ENCODE measurements at places on chromosomes 5 and 9.

- DNase-seq: no peak
Measured at GRCh38 chr5:91095313-91095712, 287.8 kb downstream of the ARRDC3 start.

DNA sequence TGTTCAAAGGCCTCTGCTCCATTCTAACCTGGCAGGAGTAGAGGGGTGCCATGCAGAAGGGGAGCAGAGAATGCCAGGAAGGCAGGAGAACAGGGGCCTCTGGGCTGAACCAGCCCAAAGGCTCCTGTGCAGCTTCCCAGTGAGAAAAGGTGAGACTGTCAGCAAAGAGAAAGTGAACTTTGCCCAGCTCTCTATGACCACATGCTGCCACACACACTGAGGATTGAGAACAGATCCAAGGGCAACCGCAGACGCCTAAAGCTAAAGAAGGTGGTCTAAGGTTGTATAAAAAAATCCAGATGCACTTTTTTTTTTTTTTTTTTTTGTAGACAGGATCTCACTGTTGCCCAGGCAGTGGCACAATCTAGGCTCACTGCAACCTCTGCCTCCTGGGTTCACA, 51.4 kb downstream of the ALDH7A1 start:
- no peak for DNase-seq

GRCh38 chr9:26175264-26175663, 497.0 kb upstream of the TUSC1 start:
- no peak for DNase-seq

- DNase-seq: no peak
Measured at GRCh38 chr5:156395306-156395675, 68.3 kb downstream of the SGCD start.

GRCh38 chr5:2657151-2657550, 94.3 kb downstream of the IRX2 start:
- DNase-seq: no peak

DNA sequence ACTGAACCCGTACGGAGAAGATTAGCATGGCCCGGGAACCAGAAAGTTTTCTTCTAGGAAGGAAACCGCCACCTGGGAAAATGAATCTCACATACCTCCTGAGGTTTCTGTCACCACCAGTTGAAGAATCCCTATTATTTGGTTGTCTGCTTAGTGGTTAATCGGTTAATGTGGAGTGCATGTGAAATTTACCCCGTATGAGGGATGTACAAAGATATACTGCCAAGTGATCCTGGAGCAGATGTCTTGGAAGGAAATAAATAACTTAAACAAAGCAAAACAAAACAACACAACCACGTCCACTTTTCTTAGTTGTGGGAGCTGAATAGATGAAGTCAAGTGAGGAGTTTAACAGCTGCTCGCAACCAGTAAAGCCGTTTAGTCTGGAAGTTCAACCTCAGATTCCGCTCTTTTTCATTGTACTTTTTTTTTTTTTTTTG, 3.8 kb downstream of the DMRT2 start:
- no peak for DNase-seq

DNA sequence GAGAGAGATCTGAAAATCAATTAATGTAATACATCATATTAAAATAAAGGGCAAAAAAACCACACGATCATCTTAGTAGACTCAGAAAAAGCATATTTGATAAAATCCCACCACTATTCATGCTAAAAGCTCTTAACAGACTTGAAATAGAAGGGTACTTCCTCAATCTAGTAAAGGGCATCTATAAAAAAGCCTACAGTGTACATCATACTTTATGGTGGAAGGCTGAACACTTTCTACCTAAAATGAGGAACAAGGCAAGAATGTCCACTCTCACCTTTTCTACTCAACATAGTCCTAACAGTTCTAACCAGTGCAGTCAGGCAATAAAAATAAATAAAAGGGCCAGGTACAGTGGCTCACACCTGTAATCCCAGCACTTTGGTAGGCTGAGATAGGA, 38.9 kb downstream of the POLK start:
- no peak for DNase-seq

DNA sequence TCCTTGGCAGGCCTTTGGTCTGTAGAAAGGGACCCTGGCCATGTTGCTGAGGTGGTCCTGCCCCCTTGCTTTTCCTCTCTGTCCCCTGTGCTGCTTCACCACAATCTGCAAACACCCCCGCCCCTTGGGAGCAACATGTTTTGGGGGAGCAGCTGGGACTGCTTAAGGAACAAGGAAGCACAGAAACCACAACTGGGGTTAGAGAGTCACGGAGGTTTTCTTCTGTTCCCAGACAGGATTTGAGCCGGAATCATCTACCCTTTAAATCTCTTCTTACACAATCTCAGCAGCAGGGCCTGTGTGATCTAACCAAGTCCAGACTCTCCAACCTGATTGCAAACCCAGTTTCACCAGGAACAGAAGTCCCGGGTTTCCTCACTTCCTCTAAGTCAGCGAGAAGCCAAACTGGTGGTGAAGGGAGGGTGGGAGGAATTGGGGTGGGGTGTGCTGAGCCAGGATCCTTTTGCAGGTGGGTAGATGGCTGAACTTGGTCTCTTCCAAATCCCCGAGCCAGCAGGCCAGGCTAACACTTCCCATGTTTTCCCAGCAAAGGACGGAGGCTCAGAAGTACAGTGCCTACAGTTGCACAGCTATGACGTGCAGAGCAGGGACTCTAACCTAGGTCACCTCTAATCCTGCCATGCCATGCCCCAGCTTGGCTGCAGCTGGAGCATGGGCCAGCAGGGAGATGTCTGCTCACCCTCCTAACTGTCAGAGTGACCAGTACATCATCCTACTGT, 25.0 kb downstream of the SH3PXD2B start:
- no peak for DNase-seq

- no peak for DNase-seq
Measured at GRCh38 chr5:139631520-139632165, 16.5 kb upstream of the CXXC5 start.

GRCh38 chr5:10746711-10747110, 14.3 kb downstream of the DAP start:
- DNase-seq: no peak

- DNase-seq: no peak
Measured at GRCh38 chr5:167643631-167644280, 647.7 kb upstream of the WWC1 start.

DNA sequence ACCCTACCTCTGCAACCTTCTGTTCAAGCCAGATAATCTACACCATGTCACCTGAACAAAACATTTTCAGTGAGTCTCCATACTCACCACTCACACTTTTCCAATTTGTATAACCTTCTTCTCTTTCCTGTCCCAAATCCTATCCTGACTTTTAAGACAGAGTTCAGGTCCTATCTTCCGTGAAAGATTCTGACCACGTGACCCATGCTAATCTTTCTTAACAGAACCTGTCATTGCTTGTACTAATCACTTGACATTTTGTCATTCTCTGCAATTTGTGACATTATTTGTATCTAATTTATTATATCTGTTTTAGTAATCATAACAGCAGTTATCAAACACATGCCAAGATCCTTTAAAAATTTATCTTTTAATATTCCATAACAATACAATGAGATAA, 132.5 kb upstream of the PRLR start:
- DNase-seq: no peak

DNA sequence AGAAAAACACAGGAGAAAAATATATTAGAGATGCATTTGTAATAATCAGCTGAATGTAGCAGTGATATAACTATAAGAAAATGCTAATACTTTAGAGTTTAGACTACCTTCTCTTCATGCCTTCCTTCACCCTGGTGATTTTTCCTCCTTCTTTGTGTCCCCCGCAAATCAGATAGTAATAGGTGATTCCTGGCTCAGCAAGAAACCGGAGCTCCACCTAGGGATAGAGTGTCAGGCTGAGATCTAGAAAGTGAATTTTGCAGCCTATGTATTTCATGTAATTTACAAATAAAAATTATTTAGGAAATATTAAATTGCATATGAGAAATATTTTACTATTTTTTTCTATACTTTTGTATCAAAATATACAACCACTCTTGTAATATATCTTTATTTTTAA, 109.8 kb upstream of the ST8SIA4 start:
- no peak for DNase-seq

- DNase-seq: no peak
Measured at GRCh38 chr5:114223866-114224265, 138.0 kb upstream of the KCNN2 start.

DNA sequence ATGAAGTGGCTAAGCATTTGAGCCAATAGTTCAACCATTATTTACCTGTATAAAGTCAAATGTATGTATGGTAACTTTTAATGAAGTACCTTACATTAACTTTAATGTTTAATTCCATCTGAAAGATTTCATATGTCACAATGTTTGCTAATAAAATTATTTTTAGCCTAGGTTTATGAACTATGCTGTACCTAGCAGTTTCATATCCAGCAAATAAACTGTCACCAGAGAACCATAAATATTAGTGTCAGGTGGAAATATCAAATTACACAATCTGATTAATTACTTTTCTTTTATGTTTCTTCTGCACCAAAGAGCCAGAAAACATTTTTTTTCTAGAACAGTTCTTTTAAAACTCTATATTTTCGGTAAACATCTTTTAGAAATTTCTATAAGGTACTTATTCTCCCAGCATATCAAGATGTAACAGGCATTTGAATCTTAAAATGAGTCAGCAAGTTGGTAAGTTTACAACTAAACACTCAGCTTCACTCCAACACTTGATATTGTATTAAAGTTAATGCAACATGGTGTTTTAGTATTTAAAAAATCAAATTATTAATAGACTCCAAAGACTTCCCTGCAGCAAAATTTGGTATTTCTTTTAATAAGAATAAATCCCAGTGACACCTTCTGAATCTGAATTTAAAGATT, 8.5 kb upstream of the CCDC192 start:
- no peak for DNase-seq

DNA sequence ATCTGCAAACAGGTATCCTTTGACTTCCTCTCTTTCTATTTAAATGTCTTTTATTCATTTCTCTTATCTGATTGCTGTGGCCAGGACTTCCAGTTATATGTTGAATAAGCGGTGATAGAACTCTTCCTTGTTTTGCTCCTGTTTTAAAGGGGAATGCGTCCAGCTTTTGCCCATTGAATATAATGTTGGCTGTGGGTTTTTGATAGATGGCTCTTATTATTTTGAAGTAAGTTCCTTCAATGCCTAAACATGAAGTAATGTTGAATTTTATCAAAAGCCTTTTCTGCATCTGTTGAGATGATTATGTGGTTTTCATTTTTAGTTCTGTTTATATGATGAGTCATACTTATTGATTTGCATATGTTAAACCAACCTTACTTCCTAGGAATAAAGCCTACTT, 300.5 kb upstream of the CTNND2 start:
- no peak for DNase-seq

- no peak for DNase-seq
Measured at GRCh38 chr9:7967093-7967827, 167.7 kb upstream of the DMAC1 start.

DNA sequence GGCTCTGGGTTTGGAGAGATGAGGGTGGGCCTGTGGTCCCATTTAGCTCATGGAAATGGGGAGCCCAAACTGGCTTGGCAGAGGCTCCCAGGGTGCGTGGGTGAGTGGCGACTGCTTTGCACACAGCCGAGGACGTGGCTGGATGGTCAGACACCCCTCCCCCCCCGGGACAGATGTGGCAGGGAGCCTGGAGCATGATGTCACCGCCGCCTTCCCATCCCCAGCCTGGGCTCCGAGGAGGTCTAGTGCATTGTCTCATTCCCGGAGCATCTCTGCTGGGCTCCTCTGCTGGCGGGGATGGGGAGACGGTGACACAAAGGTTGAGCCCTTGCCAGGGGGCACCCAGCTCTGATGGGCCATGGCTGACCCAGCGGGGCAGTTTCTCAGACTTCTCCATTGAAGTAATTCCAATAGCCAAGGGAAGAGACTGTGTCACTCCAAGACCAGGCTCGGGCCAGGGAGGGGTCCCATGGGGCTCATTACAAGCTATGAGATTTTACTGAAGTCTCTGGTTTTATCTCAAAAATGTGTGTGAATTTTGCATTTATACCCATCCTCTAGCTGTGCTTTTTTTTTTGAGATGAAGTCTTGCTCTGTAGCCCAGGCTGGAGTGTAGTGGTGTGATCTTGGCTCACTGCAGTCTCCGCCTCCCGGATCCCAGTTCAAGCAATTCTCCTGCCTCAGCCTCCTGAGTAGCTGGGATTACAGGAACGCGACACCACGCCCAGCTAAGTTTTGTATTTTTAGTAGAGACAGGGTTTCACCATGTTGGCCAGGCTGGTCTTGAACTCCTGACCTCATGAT, 36.1 kb downstream of the HMCN2 start:
- no peak for DNase-seq

DNA sequence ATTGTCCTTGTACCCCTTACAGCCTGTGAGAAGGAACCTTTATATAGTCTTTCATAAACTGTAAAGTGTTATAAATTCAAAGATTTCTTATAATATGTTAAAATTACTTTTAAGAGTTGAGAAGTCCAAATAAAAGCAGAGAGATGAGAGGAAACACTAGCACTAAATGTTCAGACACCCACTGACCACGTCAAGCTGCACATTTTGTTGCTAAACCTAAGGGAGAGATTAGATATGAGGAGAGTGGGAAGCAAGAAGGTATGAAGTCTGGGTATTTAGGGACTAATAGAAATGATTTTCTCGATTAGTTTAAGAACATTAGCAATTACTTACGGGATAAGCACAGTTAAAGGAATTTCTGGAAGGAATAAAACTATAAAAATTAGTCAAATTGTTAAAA, 506.9 kb downstream of the RAB3C start:
- DNase-seq: no peak

DNA sequence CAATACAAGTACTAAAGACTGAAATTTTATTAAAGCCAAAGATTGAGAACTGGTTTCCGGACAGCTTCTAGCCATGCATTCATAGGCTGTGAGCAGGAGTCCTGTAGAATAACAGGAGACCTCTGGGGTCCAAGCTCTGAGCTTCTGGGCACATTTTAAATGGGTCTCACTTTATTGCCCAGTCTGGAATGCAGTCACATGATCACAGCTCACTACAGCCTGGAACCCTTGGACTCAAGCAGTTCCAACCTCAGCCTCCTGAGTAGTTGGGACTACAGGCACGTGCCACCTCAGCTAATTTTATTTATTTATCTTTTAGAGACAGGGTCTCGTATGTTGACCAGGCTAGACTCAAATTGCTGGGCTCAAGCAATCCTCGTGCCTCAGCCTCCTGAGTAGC, 15.4 kb downstream of the CDKN2AIPNL start:
- no peak for DNase-seq

DNA sequence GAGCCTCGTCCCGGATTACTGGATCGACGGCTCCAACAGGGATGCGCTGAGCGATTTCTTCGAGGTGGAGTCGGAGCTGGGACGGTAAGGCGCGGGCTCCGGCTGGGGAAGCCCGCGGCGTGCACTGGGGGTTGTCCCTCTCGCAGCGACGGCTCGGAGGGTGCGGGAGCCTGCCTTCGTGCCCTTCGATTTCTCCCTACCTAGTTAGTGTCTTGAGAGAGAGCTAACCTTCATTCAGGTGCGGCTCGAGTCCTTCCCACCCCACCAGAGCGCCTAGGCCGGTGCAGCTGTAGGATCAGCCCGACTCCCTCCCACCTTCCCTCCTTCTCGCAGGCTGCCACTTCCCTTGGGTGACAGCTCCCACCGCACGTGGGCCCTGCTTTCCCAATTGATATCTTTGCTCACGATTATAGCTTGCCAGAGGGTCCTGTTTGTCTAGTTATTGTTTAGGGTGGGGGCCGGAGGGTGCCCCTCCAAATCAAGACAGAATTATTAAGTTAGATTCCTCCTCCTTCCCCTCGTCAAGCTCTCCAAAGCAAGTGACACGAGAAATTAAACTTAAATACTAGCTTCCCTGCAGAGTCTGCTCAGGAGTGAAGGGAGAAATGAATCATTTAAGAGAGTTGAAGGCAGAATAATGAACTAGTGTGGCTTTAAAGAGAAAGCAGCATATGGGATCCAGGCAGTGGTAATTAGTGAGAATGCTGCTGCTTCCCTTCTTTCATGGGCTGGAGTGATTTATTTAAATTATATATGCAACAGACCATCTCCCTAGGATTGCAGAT, 569 bp downstream of the CAMK4 start:
- DNase-seq: peak; percentile 23
